ENCODE measurements at places on chromosomes 11 and 22. TPM values are rescaled to one million over a fixed set of nuclear protein-coding genes. Genes with fewer than 3 reads are reported as not detected.
A peak's percentile ranks its signal among the peaks of the same experiment; 100 is the strongest.

DNA sequence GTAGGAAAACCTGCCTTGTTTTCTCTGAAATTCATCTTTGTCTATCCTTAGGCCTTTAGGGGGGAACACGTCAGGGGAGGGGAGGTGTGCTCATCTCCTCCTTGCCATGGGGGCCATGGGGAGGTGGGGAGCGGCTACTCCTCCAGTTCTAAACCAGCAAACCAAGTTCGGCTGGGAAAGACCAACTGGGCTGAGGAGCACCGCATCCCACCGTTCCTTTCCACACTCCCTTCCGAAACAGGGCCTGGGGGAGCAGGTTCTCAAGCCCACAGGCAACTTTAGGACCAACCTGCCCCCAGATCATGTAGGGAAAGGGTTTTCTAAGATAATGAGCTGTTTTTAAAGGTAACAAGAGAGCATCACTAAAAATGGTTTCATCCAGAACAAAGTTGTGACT, 77.5 kb upstream of the PITPNB start:
- no peak for DNase-seq
- H3K4me3 ChIP-seq: no peak overlapping the region
- H3K4me1 ChIP-seq: no peaks in the 10 kb centered on the region
- no peaks in the 10 kb centered on the region for H3K36me3 ChIP-seq
- no peak overlapping the region for H3K27ac ChIP-seq
- H3K27me3 ChIP-seq: no peaks in the 10 kb centered on the region

- no peak overlapping the region for H3K4me3 ChIP-seq
- H3K36me3 ChIP-seq: no peaks in the 10 kb centered on the region
- H3K27me3 ChIP-seq: no peaks in the 10 kb centered on the region
- H3K27ac ChIP-seq: no peak overlapping the region
- no peaks in the 10 kb centered on the region for H3K4me1 ChIP-seq
These were observed 484.9 kb downstream of the NTM start for GRCh38 chr11:131855320-131855719.

GRCh38 chr22:28958611-28959010, 75.2 kb downstream of the ZNRF3 start:
- DNase-seq: no peak
- H3K36me3 ChIP-seq: no peaks in the 10 kb centered on the region
- no peaks in the 10 kb centered on the region for H3K27me3 ChIP-seq
- H3K4me3 ChIP-seq: no peak overlapping the region
- peaks cover 24% of the 10 kb centered on the region for H3K4me1 ChIP-seq

- peak within 1 kb of the TSS; percentile 27 for H3K4me3 ChIP-seq
- peak; percentile 48 for DNase-seq
- H3K36me3 ChIP-seq: no peaks in the 10 kb centered on the region
- no peak within 1 kb of the TSS for H3K27ac ChIP-seq
These were observed at the start of gene TPH1 for GRCh38 chr11:18046116-18046777. Gene TPH1 (minus strand): TSS chr11:18046269. CDS start chr11:18040762, 5,507 bp downstream.

DEFB131B gene
- not detected for total RNA-seq

DNA sequence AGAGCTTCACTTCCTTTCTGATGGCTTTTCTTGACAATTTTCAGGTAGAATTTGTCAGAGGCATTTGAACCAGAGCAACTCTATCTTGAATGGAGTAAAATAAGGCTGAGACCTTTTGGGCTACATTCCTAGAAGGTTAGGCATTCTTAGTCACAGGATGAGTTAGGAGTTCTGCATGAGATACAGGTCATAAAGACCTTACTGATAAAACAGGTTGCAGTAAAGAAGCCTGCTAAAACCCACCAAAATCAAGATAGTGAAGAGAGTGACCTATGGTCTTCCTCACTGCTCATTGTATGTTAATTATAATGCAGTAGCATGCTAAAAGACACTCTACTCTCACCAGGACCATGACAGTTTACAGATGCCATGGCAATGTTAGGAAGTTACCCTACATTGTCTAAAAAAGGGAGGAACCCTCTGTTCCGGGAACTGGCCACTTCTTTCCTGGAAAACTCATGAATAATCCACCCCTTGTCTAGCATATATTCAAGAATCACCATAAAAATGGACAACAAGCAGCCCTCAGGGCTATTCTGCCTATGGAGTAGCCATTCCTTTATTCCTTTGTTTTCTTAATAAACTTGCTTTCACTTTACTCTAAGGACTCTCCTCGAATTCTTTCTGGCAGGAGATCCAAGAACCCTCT, 1519.7 kb upstream of the TENM4 start:
- H3K4me3 ChIP-seq: no peak overlapping the region
- H3K4me1 ChIP-seq: no peaks in the 10 kb centered on the region

DNA sequence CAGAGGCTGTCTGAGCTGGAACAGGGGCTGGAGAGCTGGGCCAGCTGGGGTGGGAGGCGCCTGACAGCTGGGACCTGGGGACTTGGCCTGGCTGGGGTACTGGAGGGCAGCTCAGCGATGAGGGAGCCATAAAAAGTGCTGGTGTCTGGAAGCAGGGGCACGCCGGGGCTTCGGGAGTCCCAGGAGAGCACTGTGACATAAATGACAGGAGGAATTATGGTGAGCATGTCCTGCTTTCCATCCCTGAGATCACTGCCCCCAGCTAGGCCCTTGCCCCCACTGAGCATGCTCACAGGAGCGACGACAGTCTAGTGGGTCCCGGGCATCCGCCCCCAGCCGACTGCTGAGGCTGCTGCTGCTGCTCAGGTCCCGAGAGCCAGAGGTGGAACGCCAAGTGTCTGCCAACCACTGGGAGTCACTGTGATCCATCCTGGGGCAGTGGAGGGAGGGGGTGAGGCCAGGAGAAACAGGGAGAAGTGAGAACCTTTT, 6.2 kb downstream of the ROBO4 start:
- no peak for DNase-seq
- H3K4me1 ChIP-seq: no peaks in the 10 kb centered on the region
- no peak overlapping the region for H3K4me3 ChIP-seq
- peaks cover 90% of the 10 kb centered on the region for H3K27me3 ChIP-seq
- H3K27ac ChIP-seq: no peak overlapping the region
- H3K36me3 ChIP-seq: no peaks in the 10 kb centered on the region

GRCh38 chr11:10590218-10590915, 21.9 kb upstream of the LYVE1 start:
- H3K27ac ChIP-seq: no peak overlapping the region
- DNase-seq: no peak
- H3K4me3 ChIP-seq: no peak overlapping the region
- H3K4me1 ChIP-seq: peaks cover 54% of the 10 kb centered on the region
- no peaks in the 10 kb centered on the region for H3K27me3 ChIP-seq

- DNase-seq: no peak
- no peaks in the 10 kb centered on the region for H3K36me3 ChIP-seq
- peaks cover 11% of the 10 kb centered on the region for H3K4me1 ChIP-seq
- peaks cover 59% of the 10 kb centered on the region for H3K27me3 ChIP-seq
- no peak overlapping the region for H3K4me3 ChIP-seq
These were observed 51.3 kb downstream of the CACNA1I start for GRCh38 chr22:39621826-39622225.

- no peaks in the 10 kb centered on the region for H3K36me3 ChIP-seq
- no peaks in the 10 kb centered on the region for H3K4me1 ChIP-seq
These were observed 820.5 kb downstream of the BRD1 start for GRCh38 chr22:49007013-49007653.

DNA sequence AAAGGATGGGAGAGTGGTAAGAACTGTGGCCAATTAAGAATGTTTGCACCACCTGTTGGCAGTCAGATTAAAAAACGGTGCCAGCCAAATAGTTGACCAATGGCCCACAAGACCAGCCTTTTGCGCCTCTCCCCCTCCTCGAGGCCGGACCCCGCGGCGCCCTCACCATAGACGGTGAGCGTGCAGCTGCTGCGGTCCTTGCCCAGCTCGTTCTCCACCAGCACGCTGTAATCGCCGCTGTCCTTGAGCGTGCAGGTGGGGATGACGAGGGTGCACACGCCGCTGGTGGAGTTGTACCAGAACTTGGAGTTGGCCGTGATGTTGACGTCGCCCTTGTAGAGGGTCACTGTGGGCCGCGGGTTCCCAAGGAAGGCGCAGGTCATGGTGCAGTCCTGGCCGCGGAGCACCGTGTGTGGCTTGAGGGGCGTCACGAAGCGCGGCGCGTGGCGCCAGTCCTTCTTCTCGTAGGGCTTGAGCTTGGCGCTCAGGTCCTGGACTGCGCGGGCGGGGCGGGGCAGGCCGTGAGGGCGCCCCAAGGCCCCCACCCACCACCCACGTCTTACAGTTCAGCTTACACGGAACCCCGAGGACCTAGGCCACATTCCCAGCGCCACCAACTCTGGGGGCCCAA, 7.2 kb downstream of the TMEM86A start:
- H3K27ac ChIP-seq: no peak overlapping the region
- no peak for DNase-seq
- peaks cover 79% of the 10 kb centered on the region for H3K27me3 ChIP-seq
- peaks cover 5% of the 10 kb centered on the region for H3K36me3 ChIP-seq

OR51B4 gene
- total RNA-seq: not detected

- H3K4me3 ChIP-seq: no peak overlapping the region
- DNase-seq: no peak
- H3K4me1 ChIP-seq: no peaks in the 10 kb centered on the region
These were observed 42.3 kb upstream of the DDI1 start for GRCh38 chr11:103994094-103994493.

DNA sequence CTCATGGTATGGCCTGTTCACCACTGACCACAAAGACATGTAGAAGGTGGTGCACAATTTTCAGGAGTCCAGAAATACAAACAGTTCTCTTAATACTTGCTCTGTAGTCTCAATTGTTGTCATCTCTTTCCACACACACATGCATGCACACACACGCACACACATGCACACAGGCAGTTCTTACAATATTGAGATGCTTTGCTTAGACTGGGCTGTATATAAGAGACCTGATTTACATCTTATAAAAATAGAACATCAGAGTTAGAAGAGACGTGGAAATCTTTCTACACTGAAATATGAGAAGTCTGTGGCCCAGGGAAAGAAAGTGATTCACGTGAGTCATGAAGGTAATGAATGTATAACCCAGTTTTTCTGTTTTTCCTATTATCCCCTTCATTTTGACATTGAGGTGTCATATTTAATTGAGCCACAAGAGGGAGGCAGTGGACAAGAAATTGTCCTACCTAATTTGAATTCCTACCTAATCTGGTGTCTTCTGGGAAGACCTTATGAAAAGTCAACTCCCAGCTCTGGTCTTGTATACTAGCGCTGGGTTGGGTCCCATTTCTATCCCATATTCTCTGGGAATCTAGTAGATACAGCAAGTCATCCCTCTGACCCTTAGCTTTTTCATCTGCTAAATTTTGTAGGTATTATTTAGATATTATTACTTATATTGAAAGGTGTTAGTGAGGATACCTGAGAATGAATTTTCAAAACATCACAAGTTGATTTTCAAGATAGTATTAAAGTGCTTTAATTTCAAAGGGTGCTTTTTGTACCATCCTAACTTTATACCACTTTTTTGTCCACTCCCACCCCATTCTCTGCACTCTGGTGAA, 14.9 kb upstream of the MS4A4A start:
- H3K36me3 ChIP-seq: no peaks in the 10 kb centered on the region
- peaks cover 13% of the 10 kb centered on the region for H3K27me3 ChIP-seq
- H3K4me3 ChIP-seq: no peak overlapping the region
- no peaks in the 10 kb centered on the region for H3K4me1 ChIP-seq
